Hepatocyte (in vitro differentiated cells): ENCODE measurements at places on chromosomes 4 and X. TPM values are rescaled to one million over a fixed set of nuclear protein-coding genes. Genes with fewer than 3 reads are reported as not detected.

BANK1 gene
- 0.29 and 2.2 TPM in 2 replicates for polyA plus RNA-seq

SERTM2 gene
- polyA plus RNA-seq: 1.6 and 3.8 TPM in 2 replicates

HELQ gene
- 8.0 and 15.4 TPM in 2 replicates for polyA plus RNA-seq

NLGN3 gene
- 0.79 and 1.6 TPM in 2 replicates for polyA plus RNA-seq

BST1 gene
- polyA plus RNA-seq: 2.4 and 3.7 TPM in 2 replicates

HGFAC gene
- 1.7 and 1.8 TPM in 2 replicates for polyA plus RNA-seq

TMSB15B gene
- 14.3 and 18.2 TPM in 2 replicates for polyA plus RNA-seq

PNMA3 gene
- polyA plus RNA-seq: 18.4 and 20.0 TPM in 2 replicates

AKAP14 gene
- not detected in 2 replicates for polyA plus RNA-seq

SPANXD gene
- not detected in 2 replicates for polyA plus RNA-seq

TSPAN7 gene
- 17.2 and 23.2 TPM in 2 replicates for polyA plus RNA-seq

MAGEC2 gene
- not detected in 2 replicates for polyA plus RNA-seq

TMEM187 gene
- polyA plus RNA-seq: 8.0 and 12.1 TPM in 2 replicates

TRO gene
- polyA plus RNA-seq: 65.7 and 89.2 TPM in 2 replicates

MXRA5 gene
- polyA plus RNA-seq: 8.9 and 11.3 TPM in 2 replicates

IL2RG gene
- 11.2 and 13.5 TPM in 2 replicates for polyA plus RNA-seq
